HAP-1 (cell line): ENCODE measurements at places on chromosomes 13 and 19.

DNA sequence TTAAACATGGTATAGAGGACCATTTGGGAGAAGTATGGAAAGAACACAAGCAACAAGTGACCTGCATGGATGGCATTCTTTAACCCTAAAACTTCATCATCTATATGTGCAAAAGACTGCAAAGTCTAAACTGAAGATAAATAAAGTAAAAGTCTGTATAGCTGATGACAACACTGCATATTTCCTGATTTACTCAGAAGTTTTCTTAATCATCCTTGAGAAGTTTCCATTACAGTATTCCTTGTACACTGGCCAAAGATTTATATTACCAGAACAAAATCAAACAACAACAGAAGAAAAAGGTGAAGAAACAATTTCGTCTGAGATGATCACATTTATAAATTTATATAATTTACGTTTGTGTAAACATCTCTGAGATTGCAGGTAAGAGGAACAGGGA lies 805.7 kb downstream of the PCDH9 start:
- no peak for DNase-seq

DNA sequence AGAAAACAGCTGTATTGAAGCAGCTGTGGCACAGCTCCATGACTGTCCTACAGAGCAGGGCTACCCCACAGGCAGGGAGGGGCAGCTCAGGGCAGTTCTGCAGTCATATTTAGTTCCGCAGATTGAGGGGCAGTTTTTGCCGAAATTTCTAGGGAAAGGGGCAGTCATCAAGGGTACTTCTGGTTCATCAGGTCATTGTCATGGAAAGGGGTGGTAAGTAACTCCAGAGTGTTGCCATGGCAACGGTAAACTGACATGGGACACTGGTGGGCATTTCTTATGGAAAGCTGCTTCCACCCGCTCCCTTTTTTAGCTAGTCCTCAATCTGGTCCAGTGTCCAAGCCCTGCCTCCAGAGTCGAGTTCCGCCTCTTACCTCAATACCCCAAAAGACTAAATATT lies 702.8 kb downstream of the LIG4 start:
- DNase-seq, result no peak

- DNase-seq, result no peak
Observed at GRCh38 chr13:88764103-88764502, 1092.9 kb downstream of the SLITRK5 start.

DNA sequence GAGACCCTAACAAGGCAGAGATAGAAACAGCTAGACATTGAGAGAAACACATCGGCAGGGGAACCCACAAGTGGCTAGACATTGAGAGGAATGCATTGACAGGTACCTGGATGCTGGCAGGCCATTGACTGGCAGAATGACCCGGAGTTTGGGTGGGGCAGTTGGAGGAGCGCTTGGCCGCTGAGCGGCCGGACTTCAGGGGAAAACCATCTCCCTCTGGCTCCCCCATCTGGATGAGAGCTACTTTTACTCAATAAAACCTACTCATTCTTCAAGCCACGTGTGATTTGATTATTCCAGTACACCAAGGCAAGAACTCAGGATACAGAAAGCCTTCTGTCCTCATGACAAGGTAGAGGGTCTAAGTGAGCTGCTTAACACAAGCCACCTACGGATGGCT lies 473.4 kb downstream of the SLITRK5 start:
- DNase-seq, result no peak

- no peak for DNase-seq
Observed at GRCh38 chr13:46071590-46072249, 19.2 kb upstream of the ZC3H13 start.

GRCh38 chr19:2027361-2027760 lies 11.8 kb upstream of the BTBD2 start:
- DNase-seq, result no peak

DNA sequence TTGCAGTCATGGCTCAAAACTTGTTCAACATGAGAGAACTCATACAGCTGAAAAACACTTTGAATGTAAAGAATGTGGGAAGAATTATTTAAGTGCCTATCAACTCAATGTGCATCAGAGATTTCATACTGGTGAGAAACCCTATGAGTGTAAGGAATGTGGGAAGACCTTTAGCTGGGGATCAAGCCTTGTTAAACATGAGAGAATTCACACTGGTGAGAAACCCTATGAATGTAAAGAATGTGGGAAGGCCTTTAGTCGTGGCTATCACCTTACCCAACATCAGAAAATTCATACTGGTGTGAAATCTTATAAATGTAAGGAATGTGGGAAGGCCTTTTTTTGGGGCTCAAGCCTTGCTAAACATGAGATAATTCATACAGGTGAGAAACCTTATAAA lies 20.1 kb downstream of the ZNF283 start:
- DNase-seq, result no peak

DNA sequence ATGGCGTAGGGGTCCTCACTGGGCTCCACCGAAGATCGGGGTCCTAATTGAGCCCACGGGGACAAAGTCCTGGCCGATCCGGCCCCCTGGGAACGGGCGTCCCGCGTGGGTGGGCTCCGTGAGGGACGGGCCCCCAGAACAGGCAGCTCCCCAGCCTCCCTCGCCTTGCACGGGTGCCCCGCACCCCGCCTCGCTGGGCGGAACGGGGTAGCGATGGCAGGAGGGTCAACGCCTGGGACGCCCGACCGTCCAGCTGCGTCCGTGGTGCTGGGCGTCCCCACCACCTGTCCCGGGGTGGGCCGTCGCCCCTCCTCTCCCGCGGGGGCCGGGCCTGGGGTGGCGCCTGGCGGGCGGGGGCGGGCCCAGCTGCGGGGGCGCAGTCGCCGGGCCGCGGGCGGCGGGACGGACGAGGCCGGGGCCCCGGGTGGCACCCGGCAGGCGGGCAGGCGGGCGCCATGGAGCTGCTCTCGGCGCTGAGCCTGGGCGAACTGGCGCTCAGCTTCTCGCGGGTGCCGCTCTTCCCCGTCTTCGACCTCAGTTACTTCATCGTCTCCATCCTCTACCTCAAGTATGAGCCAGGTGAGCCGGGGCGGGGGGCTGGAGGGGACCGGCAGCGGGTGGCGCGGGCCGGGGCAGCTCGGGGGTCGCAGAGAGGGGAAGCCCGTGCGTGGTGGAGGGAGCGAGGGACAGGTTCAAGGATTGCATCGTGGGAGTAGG lies at the start of gene TMEM38A:
TSS of gene TMEM38A (plus strand) at position 377 of the 717 bp plus-strand sequence. CDS start at position 456, 79 bp downstream.
- DNase-seq, result peak; percentile 71

GRCh38 chr13:87393358-87393757 lies 277.8 kb upstream of the SLITRK5 start:
- DNase-seq, result no peak

- no peak for DNase-seq
Observed at GRCh38 chr13:110875241-110875640, 39.6 kb downstream of the ANKRD10 start.

DNA sequence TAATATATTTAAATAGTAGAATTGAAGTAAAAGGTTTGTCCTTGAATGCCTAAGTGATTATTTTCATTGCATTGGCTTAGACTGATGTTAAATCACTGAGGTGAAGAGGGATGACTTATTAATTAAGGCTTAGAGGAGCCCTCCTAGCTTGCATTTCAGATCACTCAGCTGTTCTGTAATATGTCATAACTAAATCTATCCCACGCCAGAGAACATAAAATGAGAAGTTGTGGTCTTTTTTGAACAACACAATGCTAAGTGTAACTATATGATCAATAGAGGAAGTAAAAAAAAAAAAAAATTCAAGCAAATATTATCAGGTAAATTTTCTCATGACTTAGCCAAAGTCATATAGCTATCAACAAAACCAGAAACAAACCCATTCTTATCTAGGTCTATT lies 752.2 kb downstream of the GPC5 start:
- DNase-seq, result no peak

- no peak for DNase-seq
Observed at GRCh38 chr13:95471960-95472359, 80.6 kb upstream of the CLDN10 start.

- peak; percentile 54 for DNase-seq
Observed at GRCh38 chr13:58978331-58978730, 1185.4 kb downstream of the DIAPH3 start.

- DNase-seq, result peak; percentile 98
Observed at GRCh38 chr19:49929611-49930482, 543 bp upstream of the NUP62 start.

- DNase-seq, result no peak
Observed at GRCh38 chr19:10418235-10418484, 2.2 kb upstream of the PDE4A start.

GRCh38 chr13:111216166-111216960 lies 101.3 kb downstream of the ARHGEF7 start:
- peak; percentile 52 for DNase-seq

DNA sequence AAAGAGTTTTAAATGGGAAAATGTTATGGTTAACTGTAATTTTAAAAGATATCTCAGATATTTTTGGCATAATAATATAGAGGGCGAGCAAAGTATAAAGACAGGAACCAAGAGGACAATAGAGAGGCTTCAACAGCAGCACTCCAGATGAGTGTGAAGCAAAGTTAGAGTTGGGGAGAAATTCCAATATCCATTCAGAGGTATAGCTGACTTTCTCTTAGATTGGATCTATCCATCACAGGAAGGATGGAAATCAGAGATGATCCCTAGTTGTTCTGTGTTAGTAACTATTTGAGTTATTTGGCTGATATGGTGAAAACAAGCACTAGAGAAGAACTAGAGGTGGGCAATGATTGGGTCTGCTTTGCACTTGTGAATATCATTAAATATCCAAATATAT lies 786.0 kb upstream of the KLHL1 start:
- DNase-seq, result no peak

- no peak for DNase-seq
Observed at GRCh38 chr13:42405665-42406390, 133.9 kb downstream of the AKAP11 start.

GRCh38 chr19:54541712-54542111 lies 31.9 kb upstream of the LILRA2 start:
- DNase-seq, result no peak

- no peak for DNase-seq
Observed at GRCh38 chr13:33251131-33251661, 34.4 kb downstream of the STARD13 start.

DNA sequence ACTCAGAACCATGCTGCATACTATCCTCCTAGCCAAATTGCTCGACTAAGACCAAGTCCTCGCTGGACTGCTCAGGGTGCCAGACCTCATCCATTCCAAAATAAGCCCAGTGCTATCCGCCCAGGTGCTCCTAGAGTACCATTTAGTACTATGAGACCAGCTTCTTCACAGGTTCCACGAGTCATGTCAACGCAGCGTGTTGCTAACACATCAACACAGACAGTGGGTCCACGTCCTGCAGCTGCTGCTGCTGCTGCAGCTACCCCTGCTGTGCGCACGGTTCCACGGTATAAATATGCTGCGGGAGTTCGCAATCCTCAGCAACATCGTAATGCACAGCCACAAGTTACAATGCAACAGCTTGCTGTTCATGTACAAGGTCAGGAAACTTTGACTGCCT lies 1.5 kb downstream of the PABPC3 start:
- no peak for DNase-seq

- DNase-seq, result no peak
Observed at GRCh38 chr13:110396913-110397381, 89.9 kb downstream of the COL4A2 start.

DNA sequence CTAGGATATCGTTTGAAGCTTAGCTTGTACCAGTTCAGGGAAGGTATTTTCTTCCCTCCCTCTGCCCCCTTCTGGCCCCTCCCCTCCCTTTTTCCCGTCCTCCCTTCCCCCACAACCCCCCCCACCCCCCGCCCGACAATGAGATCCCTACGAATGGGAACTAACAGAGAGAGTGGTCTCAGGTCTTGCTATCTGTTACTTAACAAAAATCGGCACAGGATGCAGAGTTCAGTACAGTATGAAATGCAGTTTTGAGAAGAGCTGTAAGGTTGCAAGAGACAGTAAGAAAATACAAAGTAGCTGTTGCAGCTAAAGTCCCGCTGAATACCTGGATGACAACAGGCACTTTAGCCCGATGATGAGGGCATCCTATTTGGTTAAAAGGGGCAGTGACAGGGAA lies 3.1 kb upstream of the DACH1 start:
- no peak for DNase-seq

DNA sequence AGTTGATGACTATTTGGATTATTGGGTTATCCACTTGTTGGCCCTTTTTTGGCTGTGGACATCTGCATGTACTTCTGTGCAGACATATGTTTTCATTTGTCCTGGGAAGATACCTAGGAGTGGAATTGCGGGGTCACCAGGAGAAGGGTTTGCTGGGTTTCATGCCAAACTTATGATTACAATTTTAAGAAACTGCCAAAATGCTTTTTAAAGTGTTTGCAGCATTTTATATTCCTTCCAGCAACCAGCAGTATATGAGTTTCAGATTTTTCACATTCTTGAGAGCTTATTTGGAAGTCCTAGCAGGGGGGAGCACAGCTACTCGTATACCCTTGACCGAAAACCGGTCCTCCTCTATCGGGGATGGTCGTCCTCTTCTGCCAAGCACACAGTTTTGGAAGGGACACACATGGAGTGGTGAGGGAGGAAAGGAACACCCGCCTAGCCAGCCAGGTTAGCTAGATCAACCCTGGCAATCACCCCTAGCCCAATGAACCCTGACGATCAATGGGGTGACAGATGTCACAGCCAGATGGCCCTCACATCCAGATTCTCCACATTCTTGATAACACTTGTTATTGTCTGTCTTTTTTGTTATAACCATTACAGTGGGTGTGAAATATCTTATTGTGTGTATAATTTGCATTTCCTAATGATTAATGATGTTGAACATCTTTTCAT lies 26.7 kb upstream of the RNF113B start:
- DNase-seq, result no peak

DNA sequence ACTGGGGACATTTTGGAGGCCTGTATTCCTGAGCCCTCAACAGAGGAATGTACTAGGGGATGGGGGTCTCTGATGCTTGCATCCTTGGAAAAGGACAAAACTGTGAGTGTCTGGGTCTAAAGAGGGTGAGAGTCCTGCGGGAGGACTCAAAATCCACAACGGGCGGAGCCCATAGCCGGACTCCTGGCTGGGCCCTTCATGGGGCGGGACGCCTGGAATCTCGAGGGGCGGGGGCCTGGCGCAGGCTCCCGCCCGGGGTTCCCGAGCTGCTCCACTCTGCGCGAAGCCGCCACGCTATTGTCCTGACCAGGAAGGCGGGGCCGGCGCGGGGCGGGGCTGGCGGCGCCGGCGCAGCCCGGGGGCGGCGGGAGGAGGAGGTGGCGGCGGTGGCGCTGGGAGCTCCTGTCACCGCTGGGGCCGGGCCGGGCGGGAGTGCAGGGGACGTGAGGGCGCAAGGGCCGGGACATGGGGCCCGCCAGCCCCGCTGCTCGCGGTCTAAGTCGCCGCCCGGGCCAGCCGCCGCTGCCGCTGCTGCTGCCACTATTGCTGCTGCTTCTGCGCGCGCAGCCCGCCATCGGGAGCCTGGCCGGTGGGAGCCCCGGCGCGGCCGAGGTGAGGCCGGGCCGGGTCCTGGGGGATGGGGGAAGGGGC lies at the start of gene APLP1:
TSS of gene APLP1 (plus strand) at position 403 of the 651 bp plus-strand sequence. CDS start at position 466, 63 bp downstream.
- peak; percentile 58 for DNase-seq

- no peak for DNase-seq
Observed at GRCh38 chr13:112990783-112991182, 21.8 kb downstream of the MCF2L start.
